Activated CD4-positive, alpha-beta T cell treated with anti-CD3 and anti-CD28 coated beads, Interleukin-2, amount 50 U/mL, for 48 hours (primary cell): ENCODE measurements at places on chromosomes 7 and 10.

DNA sequence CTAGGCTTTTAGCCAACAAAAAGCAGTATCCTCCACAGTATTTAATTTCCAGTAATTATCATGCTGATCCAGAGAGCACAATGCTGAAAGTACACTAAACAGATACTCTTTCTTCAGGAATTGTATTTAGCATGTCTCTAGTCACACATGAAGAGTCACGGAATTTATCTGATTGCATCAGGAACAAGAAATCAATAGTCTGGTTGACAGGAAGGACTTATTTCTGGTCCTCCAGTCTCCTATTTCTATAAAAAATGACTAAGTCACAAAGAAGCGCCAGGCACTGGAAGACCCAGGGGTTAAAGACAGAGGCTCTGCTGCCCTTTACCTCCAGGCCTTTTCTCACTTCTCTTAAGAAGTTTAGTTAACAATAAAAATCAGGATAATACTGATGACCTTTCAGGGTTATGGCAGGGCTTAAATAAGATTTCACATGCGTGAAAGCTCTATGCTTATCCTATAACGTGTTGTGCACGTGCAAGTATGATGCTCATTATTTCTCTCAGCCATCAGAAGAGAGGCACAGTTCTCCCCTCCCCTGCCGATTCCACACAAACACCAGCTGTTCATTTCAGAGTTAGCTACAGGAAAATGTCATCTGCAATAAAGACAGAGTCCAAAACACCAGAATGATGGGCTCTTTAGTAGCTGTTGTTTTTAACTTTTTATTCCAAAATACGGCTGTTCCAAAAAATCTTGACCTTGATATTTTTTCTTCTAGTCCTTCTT lies 36.9 kb downstream of the SLC26A4 start:
- no peak for DNase-seq

DNA sequence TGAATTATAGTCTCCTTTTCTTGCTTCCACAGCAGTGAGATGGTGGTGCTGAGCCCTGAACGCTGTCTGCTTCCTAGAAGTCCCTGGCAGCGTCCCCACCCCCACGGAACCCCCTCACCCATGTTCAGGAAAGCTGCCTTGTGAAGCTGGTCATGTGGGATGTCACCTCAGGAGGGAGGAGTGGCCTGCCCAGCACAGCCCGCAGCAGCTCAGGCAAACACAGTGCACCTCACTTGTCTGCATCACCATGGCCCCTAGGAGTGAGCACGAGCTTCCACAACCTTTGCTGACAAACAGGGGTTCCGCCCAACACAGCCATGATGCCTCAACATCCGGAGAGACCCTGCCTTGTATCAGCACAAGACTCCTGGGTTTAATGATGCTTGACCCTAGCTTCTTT lies 508.9 kb downstream of the RPS24 start:
- DNase-seq: no peak

- DNase-seq: no peak
These were observed 61.4 kb upstream of the ADRB1 start for GRCh38 chr10:113982296-113982695.

DNA sequence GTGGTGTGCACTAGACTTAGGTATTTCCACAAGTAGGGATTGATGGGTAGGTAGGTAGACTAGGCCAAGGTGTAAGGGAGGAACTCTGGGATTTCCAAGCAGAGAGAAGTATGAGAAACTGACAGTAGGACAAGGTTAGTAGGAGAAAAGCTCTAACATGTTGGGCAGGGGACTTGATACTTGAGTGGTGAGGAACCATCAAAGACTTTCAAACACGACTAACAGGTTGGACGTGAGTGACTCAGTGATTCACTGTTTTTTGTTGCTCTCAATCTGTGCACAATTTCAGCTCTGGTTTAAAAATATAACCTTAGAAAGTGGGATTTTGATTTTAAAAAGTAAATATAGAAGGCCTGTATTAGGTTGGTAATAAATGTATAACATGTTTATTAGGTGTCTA lies 44.4 kb downstream of the KLHDC10 start:
- DNase-seq: no peak

GRCh38 chr7:131633342-131633843 lies 77.0 kb upstream of the PODXL start:
- no peak for DNase-seq

DNA sequence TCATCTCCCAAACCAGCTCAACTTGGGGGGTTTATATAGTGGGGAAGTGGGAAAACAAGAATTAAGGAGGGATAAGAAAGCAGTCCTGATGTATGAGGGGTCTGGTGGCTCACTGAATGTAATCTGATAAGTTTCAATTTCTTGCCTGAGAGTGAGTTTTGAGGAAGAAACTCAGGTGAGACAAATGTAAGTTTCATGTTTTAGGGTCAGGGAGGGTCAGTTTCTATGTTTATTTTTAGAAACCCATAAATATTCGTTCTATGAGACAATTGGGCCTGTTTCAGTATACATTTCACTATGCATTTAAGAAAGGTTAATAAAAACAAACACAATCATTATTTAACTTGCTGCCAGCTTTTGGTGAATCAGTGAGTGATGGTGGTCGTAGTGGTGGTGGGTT lies 128.0 kb upstream of the MBL2 start:
- DNase-seq: no peak

DNA sequence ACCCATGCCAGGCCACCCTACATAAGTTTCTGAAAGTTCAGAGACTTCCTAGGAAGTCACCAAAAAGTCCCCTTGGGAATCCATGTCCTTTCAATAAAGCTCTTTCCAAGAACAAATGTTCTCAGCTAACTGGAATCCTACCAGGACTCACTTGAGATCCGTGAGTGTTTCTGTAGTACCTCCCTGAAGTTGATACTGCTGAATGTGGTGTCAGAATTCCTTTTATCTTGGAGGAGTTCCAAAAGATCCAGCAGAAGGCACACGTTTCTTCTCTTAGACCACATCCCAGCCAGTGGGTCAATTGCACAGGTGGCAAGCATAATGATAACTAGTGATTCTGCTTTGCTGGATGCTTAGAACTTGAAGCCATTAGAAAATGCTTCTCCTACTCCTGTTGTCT lies 689.7 kb upstream of the IGFBP3 start:
- no peak for DNase-seq
